ENCODE measurements at places on chromosomes 11 and 22.

GRCh38 chr22:36755316-36755715 lies 20.6 kb downstream of the IFT27 start:
- no peak for DNase-seq

DNA sequence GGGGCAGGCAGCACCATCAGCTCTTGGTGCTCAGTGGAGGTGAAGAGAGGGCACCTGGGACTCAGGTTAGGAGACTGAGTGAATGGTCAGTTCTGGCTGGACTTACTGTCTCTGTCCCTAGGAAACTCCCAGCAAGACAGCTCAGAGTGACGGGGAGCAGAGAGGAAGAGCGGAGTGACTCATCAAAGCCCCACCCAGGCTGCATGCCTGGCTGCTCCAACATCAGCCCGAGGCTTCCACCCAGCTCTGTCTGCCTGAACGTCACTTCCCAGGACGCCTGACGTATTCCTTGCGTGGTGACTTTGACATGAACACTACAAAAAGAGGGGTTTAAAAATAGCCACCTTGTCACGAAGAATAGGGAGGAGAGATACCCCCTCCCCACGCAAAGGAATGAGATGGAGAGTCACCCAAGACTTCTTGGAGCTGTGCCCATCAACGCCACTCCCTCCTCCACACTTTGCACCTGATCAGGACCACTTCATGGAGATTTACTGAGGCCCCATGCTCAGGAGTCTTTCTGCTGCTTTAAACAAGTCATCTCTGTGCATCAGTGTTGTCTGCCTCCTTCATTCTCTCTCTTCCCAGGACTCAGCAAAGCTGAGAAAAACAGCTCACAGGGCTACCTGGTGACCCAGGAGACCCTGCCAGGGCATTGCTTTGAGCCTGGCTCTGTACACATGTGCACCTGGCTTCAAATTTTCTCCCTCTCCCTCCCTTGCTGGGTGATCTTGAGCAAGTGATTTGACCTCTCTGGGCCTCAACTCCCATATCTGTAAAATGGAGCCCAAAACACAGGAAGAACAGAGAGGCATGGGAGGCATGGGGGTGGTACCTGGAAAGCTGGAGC lies 83.1 kb downstream of the MN1 start:
- peak; percentile 92 for DNase-seq

- no peak for DNase-seq
These were observed 2.9 kb upstream of the WDR74 start for GRCh38 chr11:62842171-62842741.

- no peak for DNase-seq
These were observed 7.9 kb downstream of the SIDT2 start for GRCh38 chr11:117186431-117186761.

- DNase-seq = no peak
These were observed 29.7 kb upstream of the CACNG2 start for GRCh38 chr22:36733271-36733670.

Measured in fibroblast of skin of right biceps (primary cell).